ENCODE measurements at places on chromosomes 1 and 21.

DNA sequence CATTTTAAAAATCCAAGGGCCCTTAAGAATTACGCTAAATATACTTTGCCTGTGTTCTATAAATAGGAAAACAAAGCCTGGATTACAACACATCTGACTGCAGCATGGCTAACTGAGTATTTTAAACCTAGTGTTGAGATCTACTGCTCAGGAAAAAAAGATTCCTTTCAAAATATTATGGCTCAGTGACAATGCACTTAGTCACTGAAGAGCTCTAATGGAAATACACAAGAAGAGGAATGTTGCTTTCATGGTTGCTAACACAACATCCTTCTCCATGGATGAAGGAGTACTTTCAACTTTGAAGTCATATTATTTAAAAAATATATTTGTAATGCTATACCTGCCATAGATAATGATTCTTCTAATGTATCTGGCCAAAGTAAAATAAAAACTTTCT is 248.3 kb upstream of the NEGR1 start:
- no peak for DNase-seq

DNA sequence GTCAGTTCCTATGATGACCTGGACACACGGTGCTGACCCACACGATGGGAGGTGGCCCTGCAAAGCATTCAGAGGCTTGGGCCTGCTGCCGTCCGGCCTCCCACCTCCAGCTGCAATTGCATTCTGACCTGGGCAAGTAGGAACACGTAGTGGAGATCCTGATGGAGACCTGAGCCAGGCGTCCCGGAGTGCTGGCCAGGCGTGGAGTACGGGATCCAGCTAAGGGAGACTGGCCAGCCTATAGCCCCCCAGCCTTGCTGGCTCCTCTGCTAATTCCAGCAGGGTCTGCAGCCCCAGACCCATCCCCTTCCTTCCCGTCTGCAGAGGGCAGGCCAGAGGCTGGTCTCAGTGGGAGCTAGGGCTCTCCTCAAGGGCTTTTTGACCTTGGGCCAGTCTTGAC is 11.2 kb downstream of the CD46 start:
- no peak for DNase-seq

DNA sequence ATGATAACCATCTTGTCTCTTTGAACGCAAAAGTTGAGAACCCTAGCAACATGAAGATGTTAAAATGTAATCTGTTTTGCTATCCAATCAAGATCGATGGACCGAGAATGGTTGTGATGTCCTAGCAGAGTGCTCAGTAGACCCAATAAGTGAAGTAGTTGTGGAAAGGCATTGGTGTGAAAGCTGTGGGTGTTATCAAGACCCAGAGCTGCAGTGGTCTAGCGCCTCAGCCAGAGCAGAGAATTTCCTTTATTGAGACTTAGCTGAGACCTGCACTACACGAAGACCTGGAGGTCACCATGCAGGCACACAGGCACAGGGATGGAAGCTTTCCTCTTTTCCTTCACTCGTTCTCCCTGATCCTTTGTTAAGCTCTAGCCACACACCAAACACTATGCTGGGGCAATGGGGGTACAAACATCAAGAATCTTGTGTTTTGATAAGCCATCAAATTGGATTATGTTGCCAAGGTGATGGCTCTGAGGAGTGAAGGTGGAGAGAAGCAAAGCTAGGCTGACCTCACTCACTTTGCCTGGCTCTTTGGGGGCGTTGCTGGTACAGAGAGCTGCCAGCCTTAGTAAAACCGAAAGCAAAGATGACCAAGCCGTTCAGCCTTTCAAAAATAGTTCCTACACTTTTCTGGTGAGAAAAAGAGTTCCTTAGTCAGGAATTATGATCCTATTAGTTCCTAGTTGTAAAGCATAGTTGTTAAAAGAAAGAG is 24.1 kb downstream of the METTL13 start:
- no peak for DNase-seq

DNA sequence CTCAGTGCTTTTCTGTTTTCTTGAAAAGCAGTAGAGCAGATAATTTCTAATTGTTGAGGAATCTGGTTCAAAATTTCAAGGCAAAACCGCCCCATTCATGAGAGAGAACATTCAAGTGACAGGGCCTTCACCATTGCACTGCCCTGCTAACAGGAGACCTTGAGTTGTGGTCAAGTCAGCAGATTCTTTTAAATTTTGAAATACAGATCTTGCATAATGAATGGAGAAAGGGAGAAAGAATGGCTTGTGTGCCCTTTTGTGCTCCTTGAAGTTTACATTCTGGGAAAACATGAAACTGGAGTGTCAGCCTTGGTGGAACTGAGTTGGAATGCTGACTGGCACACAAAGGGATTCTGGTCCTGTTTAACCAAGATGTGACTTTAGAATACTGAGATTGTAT is 164.5 kb upstream of the UBE2U start:
- DNase-seq = no peak

DNA sequence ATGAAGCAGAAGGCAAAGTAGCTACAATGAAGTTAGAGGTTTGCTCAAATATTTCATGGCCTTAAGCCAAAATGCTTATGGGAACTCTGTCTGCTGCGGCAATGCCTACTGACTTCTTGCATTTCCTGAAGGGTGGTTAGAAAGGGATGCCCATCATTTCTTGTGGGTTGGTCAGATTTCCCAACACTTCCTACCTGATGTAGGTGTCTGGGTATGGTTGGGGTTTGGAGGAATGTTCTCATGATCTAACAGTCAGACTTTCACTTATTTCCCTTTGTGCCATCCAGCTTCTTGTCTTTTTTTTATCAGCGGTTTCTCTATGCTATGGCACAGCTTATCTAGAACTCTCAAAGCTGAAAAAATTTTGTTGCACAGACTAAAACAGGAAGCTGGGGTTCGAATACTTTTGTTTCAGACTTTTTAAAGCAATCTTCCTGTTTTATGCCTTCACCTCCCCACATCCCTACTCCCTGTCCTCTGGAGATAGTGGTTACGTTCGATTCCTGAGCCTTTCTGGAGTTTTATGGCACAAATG is 307.7 kb downstream of the USP25 start:
- no peak for DNase-seq

DNA sequence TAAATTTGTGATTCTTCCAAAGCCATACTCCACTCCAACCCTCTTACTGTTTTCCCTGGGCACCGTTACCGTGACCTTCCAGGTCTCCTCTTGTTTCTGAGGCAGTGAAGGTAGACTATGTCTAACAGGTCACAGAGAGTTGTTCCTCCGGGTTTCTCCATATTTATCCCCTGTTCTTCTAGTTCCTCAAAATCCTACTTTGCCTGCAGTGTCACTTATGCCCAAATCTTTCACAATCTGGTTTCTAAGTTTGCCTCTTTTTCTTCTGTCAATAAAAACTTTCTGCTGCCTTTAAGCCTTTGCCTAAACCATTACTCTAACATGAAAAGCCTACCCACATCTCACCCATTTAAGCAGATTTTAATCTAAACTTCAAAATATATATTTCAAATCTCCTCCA is 87.7 kb downstream of the C4BPA start:
- DNase-seq = no peak

DNA sequence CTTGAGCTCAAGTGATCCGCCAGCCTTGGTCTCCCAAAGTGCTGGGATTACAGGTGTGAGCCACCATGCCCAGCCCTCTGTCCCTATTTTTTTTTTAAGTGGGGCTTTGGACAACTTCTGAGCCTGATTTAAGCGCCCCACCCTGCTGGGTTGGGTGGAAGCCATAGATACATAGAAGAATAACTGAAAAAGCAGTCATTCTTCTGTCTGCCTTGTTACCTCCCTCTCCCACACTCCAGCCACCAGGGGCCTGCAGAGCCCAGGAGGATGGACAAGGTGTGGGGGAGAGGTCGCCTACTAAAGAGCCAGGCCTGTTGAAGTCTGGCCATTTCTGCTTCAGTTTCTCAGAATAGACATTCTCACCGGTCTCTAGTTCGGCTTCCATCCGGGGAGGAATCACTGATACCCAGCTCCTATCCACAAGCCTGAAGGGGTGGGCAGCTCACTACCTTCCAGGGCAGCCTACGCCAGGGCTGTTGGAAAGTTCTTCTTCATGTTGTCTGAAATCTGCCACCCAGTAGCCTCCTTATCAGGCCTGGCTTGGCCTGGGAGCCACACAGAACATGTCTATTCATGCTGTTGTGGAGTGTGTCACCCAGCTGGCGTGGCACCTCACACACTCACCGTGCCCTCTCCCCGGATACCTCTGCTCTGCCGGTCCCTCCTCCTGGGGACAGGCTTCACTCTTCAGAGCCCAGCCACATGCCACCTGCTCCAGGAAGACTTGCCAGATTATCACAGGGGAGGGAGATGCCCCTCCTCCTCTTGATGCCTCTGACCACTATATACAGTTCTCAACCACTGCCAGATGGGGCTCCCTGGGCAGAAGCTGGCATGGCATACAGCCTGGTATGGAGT is 27.7 kb downstream of the KNCN start:
- DNase-seq = no peak

GRCh38 chr21:32367158-32367557 is 25.7 kb downstream of the URB1 start:
- no peak for DNase-seq

DNA sequence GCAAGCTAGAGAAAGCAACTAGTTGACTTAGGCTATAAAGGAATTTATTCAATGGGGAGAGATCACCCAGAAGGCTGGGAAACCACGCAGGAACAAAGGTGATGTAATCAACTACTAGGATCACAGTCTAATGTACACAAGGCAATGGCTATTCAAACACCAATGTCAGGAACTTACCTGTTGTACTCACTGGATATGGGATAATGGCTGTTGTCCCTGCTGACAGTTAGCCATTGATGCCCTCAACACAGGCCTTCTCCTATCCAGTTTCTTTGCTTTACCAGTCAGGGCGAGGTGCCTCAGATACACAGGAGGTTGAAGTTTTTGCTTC is 32.3 kb downstream of the C21orf91 start:
- DNase-seq = no peak

DNA sequence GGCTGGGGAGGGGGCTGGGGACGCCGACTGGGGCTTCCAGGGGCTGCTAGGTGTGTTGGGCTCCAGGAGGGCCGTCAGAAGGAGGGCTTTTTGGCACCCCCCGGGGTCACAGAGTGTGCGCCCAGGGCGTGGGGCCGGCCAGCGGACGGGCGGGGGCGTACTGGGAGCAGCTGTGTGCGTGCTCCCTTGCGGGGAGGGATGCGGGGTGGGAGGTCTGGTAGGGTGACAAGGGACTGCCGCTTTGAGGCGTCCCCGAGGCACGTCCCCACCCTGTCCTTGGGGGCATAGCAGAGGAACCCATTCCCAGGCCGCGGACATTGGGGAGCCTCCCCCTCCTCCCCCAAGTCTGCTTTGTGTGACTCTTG is 1.1 kb downstream of the FOXO6 start:
- no peak for DNase-seq

DNA sequence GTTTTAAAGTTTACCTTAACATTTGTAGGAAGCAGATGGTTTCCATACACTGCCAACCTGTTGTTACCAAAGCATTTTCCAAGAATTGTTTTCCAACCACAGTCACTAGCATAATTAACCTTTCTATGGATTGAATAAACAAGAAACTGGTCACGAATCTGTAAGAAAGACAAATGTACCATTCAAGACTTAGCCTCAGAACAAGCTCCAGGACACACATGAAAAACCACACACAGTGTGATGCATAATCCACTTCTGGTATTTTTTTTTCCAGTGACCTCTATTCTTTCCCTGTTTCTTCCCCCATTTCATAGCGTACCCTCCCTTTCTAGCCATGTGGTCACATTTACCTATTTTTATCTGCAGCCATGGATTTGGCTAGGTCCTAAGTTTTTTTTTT is 29.6 kb upstream of the C1orf87 start:
- no peak for DNase-seq

GRCh38 chr21:33368576-33368975 is 34.6 kb upstream of the IFNGR2 start:
- no peak for DNase-seq

- DNase-seq = no peak
Observed at GRCh38 chr1:248822148-248823032, 3.3 kb downstream of the SH3BP5L start.

DNA sequence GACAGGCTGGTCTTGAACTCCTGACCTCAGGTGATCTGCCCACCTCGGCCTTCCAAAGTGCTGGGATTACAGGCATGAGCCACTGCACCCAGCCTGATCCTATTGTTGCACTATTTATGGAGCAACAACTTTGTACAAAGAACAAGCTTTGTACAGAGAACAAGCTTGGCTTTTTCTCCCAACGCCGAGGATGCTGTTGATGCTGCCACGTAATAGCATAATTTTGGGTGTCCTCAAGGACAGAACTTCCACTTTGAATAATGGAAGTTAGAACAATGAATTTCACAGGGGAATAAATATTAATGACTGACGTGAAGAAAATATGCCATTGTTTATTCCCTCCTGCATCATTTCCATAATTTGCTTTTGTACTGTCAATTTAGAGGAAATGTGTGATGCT is 12.8 kb upstream of the RBP7 start:
- no peak for DNase-seq

All from activated CD4-positive, alpha-beta T cell treated with anti-CD3 and anti-CD28 coated beads, Interleukin-2, amount 50 U/mL, for 16 hours (primary cell).